Dorsolateral prefrontal cortex (tissue), 122 donors: ENCODE measurements at places on chromosomes 1 and 21. TPM values are rescaled to one million over a fixed set of nuclear protein-coding genes. Genes with fewer than 3 reads are reported as not detected.

Gene CDA
- 1.0 TPM for total RNA-seq

Gene C8B
- total RNA-seq: not detected

Gene KPRP
- not detected for total RNA-seq

Gene LHX8
- not detected for total RNA-seq
